NCI-H1105 (cell line): ENCODE measurements at places on chromosomes 3 and 15.

DNA sequence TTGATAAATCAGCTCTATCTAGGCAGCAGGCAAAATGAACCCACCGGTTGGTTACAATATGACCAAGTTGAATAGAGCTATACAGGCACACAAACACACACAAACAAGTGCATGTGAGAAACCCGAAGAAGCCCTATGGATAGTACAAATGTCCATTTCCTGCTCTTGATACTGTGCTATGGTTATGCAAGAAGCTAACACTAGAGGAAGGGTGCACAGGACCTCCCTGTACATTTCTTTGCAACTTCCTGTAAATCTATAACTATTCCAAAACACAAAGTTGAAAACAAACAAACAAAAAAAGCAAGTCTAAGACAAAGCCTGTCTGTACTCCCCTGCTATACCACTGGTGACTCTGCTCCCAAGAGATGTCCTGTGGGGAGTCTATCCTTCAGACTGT lies 8.2 kb upstream of the FAM240A start:
- DNase-seq = no peak

- peak; percentile 68 for DNase-seq
Measured at GRCh38 chr3:195907934-195908693, at the start of gene TNK2. Gene TNK2, minus strand, starts transcription at chr3:195908551. Its CDS starts 19,963 bp downstream, at chr3:195888588.

GRCh38 chr3:125160606-125161371 lies 51.8 kb downstream of the SLC12A8 start:
- DNase-seq = no peak

- no peak for DNase-seq
Measured at GRCh38 chr3:149142682-149143081, 13.2 kb downstream of the HPS3 start.

DNA sequence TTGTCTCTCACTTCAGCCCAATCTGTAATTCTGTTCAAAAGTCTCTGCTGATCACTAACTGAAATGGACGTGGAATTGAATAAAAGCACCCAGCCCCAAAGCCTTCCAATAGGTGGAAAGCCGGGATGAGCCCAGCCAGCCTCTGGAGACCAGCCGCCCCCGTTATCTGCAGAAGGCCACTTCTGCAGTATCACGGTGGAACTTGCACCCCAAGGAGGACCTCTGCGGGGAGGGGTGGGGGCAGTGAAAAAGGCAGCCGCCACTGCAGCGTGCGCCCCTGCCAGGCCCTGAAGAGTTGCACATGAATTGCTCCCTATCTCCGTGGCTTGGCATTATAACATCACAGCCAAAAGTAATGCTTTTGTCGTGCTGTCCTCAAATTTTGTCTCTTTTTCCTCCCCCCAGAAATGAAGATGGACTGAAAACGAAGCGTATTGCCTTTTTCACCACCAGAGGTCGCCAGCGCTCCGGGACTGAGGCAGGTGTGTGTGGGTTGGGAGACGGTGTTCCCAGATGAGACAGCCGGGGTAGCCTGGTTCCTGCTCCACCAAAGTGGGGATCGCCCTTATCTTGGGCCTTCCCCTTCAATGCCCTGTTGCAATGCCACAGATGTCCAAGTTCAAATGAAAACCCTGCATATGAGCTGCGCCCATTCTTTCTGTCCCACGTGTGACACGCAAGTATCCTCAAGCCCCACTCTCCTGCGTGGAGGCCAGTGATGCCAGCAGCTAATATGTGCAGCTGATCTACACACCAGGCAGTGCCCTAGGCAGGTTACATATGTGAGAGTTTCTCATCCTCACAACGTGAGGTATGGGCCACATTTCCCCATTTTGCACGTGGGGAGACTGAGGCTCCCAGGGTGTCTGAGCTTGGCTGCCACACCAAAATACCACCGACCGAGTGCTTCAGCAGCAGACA lies 96.0 kb downstream of the LRRK1 start:
- peak; percentile 78 for DNase-seq

GRCh38 chr3:176757429-176757828 lies 439.9 kb downstream of the TBL1XR1 start:
- DNase-seq = no peak

DNA sequence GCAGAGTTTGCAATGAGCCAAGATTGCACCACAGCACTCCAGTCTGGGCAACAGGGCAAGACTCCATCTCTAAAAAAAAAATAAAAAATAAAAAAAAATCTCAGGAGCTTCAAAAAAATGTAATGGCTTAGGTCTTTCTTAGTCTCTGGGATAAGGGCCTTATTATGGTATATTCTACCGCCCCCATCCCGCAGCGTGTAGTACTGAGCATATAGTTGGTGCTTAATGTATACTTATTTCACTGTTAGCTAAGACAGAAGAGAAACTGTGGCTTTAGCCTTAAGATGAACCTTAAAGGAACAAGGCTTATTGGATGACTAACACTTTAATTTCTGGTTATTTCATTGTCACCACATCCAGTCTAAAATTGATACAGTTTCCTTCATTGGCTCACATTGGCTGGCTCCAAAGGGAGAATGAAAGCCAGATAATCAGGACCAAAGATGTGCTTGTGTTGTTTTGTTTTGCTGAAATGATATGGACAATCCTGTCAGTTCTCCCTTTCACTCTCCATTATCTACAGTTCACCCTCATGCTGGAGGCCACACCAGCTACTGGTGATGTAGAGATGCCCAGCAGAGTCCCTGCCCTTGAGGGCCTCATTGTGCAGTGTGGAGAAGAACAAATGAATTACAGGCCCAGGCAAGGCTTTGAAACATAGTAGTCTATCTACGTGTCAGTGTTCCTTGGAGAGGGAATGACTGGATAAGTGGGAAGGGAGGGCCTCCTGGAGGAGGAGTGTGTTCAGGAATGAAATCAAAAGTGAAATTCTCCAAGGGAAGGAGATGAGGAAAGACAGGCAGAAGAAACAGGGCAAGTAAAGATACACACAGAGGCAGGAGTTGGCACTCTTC lies 17.4 kb upstream of the RAF1 start:
- DNase-seq = no peak

DNA sequence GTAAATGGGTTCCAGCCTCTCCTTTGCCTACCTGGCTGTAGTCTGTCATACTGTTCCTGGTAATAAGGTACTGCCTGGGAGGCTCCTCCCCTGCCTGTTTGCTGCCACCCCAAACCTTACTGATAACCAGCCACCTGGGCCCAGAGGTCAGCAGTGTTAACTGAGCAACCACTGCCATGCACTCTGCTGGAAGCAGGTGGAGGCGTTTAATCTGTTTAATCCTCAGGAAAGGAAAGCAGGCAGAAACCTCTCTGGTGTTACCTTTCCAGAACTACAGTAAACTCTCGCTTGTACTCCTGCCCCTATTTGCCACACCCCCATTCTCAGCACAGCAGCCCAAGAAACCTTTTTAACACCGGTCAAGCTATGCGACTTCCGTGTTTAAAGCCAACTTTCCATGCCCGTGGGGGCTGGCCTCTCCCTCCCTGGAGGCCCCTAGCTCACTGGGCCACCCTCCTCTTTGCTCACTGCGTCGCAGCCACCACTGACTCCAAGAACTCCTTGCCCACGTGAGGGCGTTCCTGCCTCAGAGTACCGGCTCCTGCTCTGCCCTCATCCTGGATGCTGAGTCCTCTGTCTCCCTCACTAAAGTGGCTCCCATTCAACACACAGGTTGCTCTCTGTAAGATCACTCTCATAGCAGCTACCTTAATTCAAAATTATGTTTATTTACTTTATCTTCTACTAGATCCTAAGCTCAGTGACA lies 8.3 kb downstream of the BDH1 start:
- DNase-seq = no peak

- DNase-seq = no peak
Measured at GRCh38 chr3:105490045-105490444, 123.3 kb downstream of the ALCAM start.

DNA sequence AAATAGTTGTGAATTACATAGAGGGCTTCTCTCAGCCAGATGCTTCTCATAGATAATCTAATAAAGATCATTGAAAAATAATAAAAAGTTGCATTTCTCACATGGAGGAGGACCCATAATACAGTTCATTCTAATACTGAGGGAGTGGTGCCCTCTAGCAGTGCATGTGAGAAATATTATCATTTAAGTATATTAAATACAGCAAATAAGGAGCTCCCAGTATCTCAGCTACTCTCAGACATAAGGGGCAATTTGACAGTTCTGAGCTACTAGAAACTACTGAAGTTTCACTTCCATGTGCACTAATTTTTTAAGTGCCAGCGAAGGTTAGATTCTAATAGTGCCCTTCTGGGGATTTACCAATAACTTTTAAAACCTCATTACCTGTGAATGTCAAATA lies 188.3 kb downstream of the IL5RA start:
- DNase-seq = no peak

DNA sequence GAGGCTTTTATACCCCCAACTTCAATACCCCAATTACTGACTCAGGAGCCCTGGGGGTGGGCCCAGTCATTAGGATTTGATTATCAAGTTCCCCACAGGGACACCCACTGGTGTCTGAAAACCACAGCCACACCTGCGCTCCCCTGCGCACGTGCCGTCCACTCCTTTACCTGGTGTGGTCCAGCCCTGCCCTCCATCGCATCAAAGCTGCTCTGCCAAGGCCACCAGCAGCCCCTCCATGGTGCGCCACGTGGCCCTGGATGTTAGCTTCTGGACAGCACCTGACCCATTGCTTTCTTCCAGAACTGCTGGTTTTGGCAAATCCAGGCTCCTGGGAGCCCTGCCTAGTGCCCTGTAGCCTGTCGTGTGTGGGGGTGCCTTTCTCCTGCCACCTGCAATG lies 136.3 kb downstream of the NSMCE3 start:
- DNase-seq = no peak

DNA sequence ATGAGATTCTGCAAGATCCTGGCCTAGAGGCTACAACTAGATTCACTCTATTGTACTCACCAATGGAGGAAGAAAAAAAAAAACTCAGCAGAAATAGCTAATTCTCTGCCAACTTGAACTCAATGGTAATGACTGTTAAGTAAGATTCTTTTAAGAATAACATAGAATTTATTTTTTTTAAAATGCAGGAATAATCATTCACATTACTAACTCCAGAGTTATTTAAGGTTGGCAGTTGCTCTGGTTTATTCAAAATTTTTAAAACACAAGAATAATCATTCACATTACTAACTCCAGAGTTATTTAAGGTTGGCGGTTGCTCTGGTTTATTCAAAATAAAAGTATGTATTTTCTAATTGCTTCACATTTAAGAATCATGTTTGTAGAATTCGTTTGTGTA lies 1071.9 kb downstream of the IGSF11 start:
- DNase-seq = no peak

DNA sequence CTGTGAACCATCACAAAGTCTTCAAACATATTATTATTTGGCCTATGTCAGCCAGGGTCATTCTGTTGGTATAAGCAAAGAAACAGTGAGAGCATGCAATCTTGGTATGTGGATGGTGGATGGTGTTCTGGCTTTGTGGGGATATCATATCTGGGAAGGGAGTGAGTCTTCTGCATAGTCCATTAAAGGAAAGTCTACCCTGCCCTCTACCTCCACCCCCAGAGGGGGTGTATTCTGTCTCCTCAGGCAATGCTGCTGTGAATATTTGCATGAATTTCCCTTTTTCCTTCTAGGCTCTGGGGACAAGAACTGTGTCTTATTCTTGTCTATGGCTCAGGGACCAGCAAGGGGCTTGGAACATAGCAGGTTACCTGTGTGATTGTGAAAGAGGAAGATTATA lies 495.8 kb downstream of the PDCD6IP start:
- DNase-seq = no peak

DNA sequence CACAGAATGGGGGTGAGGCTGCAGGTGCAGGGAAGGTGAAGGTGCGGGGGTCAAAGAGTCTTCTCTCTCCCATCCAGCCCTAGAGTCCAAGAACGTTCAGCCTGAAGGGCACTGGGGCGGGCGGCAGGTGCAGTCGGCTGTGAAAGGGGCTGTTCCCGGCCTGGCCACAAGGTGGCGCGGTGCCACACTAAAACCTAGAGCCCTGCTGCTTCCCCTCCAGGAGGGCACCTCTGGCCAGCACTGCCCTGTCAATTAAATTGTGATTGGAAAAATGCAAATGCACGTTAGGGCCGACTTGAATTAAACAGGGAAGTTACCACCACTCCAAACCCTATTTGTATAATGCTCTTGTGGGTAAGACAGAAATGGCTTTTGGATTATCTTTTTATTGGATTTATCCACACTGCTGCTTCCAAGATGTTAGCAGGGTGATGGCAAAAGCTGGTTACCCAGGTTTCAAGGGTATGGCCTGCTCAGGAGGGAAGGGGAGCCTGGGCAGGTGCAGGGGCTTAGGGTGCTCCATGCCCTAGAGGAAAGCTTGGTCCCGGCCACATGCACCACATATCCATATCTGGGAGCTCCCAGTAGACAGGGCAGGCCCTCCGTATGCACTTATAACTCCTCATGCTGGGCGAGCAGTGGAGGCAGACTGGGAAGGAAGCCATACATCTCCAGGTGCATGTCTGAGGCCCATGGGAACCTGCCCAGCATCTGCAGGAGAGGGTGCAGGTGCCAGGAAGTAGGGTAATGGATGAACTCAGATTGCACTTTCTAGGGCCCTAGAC lies 119.8 kb downstream of the ADCY5 start:
- peak; percentile 79 for DNase-seq

DNA sequence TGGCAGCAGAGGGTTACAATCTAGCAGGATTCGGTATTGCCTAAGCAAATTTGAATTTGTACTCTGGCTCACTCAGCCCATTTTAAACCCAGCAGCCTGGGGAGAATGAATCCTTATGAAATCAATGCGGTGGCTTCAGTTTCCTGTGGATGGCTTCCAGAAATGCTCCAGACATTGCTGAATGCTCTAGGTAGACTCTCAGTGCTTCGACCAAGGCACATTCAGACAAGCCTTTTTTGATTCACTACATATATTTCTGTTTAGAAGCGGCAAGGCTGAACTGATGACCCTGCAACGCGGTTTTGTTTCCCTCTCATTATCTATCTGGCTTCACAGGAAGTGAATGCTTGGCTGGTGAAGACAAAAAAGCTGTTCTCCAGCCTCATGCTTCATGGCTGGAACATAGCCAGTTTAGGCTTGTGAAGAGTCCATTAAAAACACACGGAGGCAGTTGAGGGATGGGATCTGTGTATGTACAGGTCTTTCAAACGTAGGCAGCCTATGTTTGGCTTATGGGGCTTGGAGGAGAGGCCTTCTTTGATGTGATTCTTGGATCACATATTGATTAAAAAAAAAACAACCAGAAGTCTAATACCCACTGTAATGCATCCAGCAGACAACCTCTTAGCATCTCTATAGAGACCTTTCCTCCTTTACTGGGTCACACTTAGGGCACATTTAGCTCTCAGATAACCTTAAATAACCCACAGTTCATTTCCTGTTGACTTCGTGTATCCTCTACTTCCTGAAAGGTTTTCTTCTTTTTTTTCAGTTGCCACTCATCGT lies 400.2 kb upstream of the TBL1XR1 start:
- DNase-seq = peak; percentile 92

DNA sequence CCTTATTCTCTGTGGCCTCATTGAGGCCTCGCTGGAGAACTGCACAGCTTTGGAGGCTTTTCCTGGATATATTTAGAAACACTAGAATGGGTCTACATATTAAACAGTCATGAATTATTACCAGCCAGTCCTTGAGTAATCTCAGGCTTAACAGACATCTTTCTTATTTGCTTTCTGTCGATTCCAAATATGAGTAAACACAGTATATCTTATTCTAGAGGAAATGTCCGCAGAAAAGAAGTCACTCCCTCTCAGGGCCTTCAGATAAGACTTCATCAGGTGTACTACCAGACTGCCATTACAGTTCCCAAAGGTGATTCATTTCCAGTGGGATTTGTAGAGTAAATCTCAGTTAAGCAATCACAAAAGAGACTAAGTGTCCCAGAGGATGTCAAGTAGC lies 310.7 kb downstream of the RBMS3 start:
- DNase-seq = no peak

GRCh38 chr15:42151141-42151561 lies 5.3 kb downstream of the PLA2G4F start:
- DNase-seq = no peak

- no peak for DNase-seq
Measured at GRCh38 chr3:151315846-151316245, 774 bp downstream of the GPR87 start.
